HS-5 (cell line): ENCODE measurements at places on chromosomes 1 and 21.
A peak's percentile ranks its signal among the peaks of the same experiment; 100 is the strongest.

DNA sequence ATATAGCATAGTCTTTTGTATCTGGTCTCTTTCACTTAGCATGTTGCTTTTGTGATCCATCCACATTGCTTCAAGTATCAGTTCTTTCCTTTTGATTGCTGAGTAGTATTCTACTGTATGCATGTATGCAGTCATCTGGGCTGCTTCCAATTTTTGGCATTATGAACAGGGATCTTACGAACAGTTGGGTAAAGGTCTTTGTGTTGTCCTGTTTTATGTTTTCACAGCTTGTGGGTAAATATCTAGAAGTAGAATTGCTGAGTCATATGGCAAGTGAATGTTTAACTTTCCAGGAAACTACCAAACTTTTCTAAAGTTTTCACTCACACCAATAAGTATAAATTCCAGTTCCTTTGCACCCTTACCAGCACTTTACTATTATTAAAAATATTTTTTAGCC is 60.9 kb downstream of the LHX4 start:
- no peak for DNase-seq

DNA sequence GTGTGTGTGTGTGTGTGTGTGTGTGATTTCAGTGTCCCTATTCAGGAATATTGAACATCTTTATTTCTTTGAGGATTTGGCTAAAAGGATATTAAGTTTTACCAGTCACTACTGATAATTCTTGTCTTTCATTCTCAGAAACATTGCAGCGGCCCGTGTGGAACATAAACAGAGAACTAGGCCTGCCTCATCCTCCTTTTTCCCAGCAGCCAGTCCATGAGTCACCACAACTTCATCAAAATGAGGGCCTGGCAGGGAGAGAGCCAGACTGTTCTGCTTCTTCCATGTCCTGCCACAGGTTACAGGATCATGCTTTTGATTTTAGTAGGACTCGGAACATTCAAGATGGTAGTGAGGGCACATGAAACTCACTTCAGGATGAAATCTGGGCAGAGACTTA is 50.7 kb downstream of the LRIG2 start:
- DNase-seq: no peak

GRCh38 chr1:2155788-2156187 is 38.8 kb downstream of the FAAP20 start:
- DNase-seq: no peak

- no peak for DNase-seq
Observed at GRCh38 chr1:53895421-53895820, 1.4 kb downstream of the DIO1 start.

DNA sequence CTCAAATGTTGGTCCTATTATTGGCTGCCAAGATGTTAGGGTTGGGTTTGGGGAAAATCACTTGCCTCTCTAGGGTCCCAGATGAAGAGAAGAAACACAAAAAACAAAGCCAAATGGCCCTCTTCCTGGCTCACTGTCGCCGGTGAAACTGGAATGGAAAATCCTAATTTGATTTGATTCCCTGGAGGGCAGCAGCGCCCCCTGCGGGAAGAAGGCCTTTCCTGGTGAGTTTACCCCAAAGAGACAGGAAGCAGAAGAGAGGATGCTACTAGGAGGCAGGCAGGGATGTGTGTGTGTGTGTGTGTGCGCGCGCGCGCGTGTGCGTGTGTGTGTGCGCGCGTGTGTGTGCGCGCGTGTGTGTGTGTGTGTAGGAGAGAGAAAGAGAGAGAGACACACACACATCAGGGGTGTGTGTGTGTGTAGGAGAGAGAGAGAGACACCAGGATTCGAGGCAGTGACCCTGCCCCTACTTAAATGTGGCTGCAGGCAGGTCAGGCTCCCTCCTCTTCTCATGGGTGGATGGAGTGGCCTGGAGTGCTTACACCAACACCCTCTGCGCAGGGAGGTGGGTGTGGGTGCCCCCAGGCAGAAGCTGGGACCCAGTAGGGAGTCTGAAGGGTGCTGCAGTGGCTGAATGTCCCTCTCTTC is 3.1 kb upstream of the SELENON start:
- no peak for DNase-seq

GRCh38 chr1:200776949-200777348 is 38.3 kb downstream of the CAMSAP2 start:
- peak; percentile 20 for DNase-seq
